ENCODE measurements at places on chromosomes 12 and 14.

- no peak for DNase-seq
Observed at GRCh38 chr14:43313719-43314118, 1193.4 kb downstream of the FSCB start.

- DNase-seq = no peak
Observed at GRCh38 chr14:54785778-54786770, 116.6 kb downstream of the GCH1 start.

- no peak for DNase-seq
Observed at GRCh38 chr12:85530456-85530855, 250.4 kb downstream of the ALX1 start.

- DNase-seq = no peak
Observed at GRCh38 chr12:121857322-121858246, 1.1 kb downstream of the HPD start.

DNA sequence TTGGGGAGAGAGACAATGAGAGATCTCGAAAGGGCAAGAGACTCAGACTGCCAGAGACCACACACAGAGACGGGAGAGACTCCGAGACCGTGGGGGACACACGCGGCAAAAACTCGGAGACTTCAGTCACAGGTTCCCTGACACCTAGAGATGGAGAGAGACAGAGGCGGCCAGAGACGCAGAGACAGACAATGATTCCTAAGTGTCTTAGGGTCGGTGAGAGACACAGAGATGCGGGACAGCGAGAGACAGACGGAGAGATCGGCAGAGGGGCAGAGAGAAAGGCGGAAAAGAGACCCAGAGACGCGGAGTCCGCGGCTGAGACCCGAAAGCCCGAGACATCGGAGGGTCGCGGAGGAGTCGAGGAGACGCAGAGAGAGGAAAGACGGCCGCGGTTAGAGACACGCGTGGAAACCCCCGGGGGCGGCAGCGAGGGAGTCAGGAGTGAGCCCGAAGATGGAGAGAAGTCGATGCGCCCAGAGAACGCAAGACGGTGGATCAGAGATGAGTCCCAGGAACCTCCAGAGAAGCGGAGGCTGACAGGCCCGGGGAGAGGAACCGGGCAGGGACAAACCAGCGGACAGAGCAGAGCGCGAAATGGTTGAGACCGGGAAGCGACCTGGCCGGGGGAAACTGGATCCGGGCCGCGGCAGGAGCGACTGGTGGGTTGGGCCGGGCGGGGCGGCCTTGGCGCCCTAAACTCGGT, 7.8 kb downstream of the LHX5 start:
- no peak for DNase-seq

GRCh38 chr12:81021834-81022233, 56.0 kb upstream of the ACSS3 start:
- no peak for DNase-seq

- no peak for DNase-seq
Observed at GRCh38 chr14:52879958-52880357, 70.9 kb downstream of the FERMT2 start.

- no peak for DNase-seq
Observed at GRCh38 chr12:19978193-19978592, 390.1 kb upstream of the PDE3A start.

DNA sequence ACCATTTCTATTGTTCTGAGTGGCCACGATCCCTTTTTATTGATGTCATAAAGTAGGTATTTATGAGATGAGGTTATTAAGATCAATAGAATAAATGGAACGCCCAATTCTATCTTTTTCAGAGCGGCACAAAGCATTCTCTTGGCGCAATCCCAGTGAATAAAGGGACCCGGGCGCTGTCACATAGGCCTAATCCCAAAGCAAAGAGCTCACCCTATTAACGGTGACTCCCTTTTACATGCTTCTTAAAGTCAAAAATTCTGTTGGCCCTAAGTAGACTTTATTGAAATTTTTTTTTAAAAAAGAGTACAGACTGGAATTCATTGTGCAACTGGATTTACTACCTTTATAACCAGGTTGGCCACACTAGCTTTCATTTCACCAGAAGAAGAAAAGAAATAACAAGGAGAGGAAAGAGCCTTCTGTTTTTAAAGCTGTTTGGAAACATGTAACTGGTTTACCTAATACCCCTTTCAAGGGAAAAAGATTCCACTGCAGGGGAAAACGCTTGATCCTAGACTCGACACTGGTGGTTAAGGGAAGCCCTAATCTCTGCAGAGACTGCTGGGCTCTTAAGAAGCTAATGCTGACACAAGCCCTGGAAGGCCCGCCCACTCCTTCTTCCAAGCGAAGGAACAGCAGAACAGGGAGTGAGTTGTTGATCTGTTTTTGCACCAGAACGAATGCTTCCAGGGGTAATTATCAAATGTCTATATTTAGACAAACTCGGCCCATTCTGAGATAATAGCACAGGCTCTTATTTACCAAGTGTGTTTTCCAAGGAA, 381.2 kb downstream of the BCL11B start:
- DNase-seq = no peak

DNA sequence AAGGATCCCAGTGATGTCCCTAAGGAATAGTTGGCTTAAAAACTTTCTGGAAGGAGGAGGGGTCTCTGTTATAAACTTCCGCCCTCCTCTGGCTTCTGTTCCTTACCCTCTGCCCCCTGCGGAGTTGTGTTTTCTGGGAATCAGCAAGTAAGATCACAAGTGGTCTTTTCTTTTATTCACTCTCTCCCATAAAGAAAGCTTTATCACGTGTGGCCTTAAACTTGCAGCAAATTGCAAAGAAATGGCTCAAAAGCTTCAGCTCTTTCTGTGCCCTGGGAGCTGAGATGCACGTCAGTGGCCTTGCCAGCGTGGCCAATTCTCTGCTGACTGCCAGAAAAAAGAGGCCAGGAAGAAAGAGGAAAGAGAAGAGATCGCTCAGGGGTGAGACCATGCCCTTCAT, at the start of gene SLCO1C1:
Gene SLCO1C1, plus strand, starts transcription at position 101 of the 400 bp plus-strand sequence. CDS start 4,245 bp downstream, outside the sequence.
- DNase-seq = no peak

DNA sequence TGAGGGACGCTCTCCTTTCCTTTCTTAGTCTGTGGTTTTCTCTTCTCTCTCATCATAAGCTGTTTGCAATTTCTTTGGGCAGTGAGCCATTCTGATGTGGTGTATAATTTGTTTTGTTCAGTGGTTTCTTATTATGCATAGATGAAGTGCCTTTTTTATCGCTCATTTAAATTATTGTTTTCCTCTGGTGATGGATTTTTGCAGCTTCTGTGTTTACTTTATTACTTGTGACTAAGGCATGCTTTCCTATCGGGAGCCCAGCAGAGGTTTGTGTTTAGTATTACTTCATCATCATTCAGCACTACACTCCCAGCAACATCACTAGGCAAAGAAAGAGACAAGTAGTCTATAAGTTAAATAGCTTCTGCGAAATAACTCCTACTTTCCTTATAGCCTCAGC, 586.6 kb upstream of the NOVA1 start:
- no peak for DNase-seq

- DNase-seq = no peak
Observed at GRCh38 chr12:49990273-49990672, 17.5 kb downstream of the AQP6 start.

DNA sequence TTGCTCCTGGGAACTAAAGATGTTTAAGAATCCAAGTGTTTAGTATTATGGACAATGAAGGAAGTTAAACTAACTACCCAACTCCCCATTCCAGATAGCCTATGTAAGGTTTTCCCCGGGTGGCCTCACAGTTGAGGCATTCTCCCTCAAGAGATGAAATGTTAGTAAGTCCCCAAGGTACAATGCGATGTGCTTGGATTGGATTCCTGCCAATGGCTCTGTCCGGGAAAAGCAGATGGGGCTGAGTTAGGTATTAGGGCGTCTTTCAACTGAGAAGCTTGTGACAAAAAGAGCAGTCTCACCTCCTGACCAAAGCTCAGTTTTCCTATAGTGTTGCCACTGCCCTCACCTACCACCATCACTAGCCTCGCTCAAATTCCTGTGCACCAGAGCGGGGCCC, 64.8 kb upstream of the E2F7 start:
- DNase-seq = no peak

DNA sequence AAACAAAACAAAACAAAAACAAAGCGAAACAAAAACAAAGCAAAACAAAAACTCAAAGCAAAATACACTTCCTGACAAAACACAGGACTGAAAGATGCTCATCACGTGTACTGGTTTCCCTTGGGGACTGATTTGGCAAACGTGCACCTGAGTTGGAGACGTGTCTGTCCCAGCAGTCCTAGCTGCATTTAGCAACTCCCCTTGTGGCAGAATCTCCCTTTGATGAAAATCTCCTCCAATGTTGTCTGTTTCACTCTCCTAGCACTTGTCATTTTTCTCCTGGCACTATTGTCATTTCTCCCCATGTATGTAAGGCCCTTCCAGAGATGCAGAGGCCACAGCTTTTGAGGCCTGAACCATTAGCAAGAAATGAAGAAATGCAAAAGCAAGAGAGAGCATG, 6.8 kb upstream of the SLC24A4 start:
- no peak for DNase-seq

DNA sequence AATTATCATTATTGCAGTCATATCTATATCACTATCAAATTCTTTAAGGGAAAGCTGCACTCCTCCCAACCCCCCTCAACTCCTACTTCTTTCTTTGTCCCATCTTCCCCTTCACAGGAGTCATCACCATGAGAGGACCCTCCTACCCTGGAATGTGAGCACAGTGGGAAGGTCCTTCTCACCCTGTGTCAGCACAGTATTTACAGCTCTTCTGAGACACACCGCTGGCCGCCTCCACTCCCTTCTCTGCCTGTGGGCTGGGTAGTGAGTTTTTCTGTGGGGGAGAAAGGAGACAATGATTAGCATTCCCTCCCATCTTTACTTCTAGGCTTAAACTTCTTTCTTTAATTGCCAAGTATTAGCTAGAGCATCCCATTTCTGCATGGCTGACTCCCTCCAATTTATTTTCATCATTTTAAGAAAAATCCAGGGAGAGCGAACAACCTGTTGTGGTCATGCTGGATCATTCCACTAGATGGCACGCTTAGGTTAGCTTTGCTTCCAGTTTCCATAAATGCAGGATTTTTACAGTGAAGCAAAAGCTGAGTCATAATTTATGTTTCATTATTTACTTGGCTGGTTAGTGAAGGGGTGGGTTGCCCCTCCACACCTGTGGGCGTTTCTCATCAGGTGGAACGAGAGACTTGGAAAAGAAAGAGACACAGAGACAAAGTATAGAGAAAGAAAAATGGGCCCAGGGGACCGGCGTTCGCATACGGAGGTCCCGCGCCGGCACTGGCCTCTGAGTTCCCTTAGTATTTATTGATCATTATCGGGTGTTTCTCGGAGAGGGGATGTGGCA, 188.5 kb downstream of the ALX1 start:
- DNase-seq = no peak

- DNase-seq = no peak
Observed at GRCh38 chr14:75559045-75559444, 19.4 kb upstream of the FLVCR2 start.

DNA sequence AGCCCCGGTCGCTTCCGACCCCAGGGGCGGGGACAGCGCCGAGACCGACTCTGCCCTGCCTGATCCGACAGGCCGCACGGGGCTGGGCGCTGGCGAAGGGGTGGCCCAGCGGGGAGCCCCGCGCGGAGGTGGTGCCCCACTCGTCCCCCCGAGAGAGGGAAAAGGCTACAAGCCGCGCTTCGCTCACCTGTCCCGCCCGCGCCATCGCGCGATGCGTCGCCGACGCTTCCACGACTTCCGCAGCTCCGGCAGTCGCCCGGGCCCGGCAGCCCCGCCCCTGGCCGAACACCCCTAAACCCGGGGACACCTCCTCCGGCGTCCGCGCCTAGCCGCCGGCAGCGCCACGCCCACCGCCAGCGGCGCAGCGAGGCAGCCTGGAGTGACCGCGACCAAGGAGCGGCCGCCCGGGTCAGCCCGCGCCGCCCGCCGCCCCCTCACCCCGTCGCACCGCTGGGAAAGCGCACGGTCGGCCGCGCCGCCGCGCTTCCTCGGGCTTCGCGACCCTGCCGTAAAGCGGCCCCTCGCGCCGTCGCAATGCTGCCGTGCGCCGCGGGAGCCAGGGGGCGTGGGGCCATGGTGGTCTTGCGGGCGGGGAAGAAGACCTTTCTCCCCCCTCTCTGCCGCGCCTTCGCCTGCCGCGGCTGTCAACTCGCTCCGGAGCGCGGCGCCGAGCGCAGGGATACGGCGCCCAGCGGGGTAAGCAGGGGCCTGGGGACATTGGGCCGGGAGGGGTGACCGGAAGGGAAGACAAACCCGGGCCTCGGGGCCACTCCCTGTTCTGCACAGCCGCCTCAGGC, at the start of the genes BAG5 and COA8:
Gene BAG5, minus strand, starts transcription at position 229 of the 797 bp plus-strand sequence. CDS start 1,493 bp downstream, outside the sequence.
Gene COA8, plus strand, starts transcription at position 532 of the 797 bp plus-strand sequence. Its CDS starts 42 bp downstream, at position 574.
- peak; percentile 80 for DNase-seq

All from T-helper 17 cell (primary cell).